ENCODE measurements at places on chromosomes 7 and 10.

GRCh38 chr10:98924526-98924925 is 311.1 kb downstream of the HPSE2 start:
- no peak for DNase-seq

DNA sequence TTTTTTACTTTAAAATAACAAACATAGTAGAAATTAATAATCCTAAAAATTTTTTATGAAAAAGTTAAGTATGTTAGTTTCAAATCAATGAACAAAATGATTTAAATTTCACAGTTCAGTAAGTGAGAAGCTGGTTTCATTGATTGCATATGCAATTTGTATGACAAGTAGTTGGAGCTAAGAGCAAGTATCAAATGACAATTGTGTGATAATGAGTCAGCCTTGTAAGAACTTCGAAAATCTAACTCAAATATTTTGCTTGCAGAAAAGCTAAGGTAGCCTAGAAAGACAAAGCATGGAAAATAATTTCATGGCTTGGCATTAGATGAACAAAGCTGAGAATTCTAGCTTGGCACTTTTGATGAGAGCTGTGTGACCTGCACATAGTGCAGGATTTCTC is 111.5 kb downstream of the HDAC9 start:
- no peak for DNase-seq

GRCh38 chr7:155998766-155999630 is 186.7 kb upstream of the SHH start:
- DNase-seq: no peak

DNA sequence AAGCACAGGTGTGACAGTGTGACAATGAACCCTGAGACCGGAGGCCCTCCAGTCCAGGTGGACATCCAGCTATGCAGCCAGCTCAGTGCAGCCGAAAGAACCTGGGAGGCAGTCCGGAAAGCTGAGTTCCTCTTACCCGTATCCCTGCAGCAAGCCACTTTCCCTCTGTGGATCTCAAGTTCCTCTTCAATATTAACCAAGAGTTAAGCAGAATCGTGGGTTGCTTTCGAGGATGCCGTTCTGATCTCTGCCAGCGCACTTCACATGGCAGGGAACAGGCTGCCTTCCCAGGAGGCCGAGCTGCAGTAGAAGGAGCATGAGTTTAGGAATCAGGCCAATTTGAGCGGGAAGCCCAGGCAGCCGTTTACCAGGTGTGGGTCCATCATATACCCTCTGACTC is 591.6 kb downstream of the SDK1 start:
- no peak for DNase-seq

DNA sequence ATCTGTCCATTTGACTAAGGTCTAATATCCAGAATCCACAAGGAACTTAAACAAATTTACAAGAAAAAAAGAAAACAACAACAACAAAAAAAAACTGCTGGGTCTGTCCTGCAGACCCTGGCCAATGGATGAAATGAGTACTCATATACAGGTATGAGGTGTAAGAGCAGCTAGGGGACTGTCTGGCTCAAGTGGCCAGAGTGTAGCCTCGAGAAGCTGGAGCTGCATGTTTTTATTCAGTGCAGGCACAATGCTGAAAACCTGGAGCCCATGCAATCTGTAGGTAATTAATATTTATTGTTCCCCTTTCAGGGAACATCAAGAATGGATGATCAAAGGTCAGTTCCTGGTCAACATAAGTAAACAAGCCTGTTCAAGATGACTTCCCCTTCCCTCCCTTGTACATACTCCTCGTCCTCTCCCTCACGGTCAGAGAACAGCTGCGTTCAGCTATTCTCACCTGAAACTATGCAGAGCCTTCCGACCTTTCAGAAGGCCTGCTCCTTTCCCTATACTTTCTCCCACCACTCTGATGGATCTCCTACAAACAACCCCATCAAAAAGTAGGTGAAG is 15.5 kb downstream of the CYP2C19 start:
- DNase-seq: no peak

GRCh38 chr10:76138906-76139305 is 707.5 kb downstream of the LRMDA start:
- DNase-seq: no peak

GRCh38 chr10:106027240-106027639 is 1137.3 kb downstream of the SORCS1 start:
- DNase-seq: no peak

DNA sequence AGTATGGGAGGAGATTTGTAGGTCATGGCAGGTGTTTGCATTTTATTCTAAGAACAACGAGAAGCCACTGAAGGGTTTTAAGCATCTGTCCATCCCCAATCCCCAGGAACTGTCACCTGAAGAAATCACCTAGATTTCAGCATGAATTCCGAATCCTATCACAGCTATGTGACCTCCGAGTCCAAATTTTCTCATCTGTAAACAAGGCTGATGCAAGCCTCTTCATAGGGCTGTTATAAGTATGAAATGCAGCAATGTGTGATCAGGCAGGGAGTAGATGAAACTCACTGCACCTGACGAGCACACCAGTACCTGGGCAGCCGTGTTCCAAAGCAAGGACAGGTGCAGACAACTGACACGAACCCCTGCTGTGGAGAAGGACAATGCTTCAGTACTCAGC is 14.0 kb downstream of the HABP2 start:
- DNase-seq: no peak

DNA sequence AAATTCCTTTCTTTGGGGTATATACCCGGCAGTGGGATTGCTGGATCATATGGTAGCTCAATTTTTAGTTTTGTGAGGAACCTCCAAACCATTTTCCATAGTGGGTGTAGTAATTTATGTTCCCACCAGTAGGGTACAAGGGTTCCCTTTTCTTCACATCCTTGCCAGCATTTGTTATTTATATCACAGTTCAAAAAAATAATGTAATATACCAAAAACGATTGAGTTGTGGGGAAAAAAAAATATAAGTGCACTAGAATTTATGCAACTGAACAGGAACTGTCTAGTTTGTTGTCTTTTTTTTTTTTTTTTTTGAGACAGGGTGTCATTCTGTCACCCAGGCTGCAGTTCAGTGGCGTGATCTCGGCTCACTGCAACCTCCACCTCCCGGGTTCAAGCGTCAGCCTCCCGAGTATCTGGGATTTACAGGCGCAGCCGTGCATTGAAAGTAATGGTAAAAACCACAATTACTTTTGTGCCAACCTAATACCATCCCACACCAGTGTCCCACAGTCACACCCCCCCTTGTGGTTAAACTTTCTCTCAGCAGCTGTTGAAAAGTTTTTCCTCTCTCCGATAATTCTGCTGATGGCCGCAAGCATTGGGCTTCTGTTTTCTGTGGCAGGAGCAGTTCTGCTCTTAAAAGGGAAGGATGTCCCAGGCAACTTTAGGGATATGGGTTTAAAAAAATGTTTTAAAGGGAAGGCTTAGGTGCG is 6.8 kb upstream of the LAT2 start:
- peak; percentile 49 for DNase-seq

DNA sequence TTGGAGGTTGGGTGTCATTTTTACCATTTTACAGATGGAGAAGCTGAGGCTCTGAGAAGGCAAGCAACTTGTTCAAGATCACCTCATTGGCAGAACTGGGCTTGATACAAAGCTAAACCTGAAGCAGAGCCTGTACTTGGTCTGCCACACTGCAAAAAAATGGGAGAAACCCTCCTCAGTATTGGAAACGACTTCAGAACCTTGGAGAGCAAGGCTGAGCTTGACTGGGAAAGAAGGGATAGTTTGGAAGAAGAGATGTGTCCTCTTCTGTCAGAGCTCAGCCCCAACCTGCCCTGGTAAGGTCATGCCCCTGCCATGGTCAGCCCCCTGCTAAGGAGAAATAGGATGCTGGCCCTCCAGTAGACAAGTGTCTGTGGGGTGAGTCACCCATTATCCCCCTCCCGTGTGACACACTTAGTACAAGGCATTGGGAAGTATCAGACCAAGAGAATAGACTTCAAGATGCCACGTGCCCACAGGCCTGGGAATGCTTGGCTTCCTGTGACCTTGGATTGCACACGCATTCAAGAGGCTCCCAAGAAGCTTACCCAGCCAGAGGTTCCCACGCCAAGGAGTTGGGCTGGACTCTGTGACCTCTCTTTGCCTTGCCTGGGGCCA is 56.2 kb upstream of the SMNDC1 start:
- DNase-seq: no peak

GRCh38 chr7:21944616-21945453 is 864 bp downstream of the CDCA7L start:
- DNase-seq: peak; percentile 25

GRCh38 chr7:13057462-13058200 is 370.2 kb downstream of the ARL4A start:
- DNase-seq: no peak

DNA sequence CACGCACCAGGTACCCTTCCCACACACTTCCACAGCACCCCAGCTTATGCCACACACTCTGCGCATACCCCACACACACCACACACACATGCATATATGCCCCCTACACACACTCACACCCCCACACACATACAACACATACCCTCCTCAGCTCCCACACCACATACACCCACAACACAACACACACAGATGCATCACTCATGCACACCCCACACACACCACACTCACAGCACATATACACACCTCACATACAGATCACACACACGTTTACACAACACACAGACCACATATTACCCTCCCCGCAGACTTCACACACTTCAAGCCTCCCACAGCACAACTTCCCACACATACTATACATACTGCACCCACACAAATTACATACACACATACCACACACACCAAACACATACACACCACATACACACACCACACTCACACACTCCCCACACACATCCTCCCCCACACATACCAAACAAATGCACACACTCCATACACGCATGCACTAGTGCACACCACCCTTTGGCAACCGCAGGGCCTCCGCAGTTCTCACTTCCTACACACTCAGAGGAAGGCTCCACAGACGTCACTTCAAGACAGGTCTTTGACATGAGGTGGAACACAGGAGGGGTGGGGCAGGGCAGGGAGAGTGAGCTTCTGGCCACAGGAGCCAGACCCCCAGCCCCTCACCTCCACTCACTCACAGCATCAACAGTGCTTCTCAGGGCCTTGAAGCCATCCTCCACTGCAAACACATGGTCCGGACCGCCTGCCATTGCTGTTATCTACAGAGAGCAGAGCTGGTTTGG is 18.5 kb upstream of the ANTXRL start:
- DNase-seq: no peak

DNA sequence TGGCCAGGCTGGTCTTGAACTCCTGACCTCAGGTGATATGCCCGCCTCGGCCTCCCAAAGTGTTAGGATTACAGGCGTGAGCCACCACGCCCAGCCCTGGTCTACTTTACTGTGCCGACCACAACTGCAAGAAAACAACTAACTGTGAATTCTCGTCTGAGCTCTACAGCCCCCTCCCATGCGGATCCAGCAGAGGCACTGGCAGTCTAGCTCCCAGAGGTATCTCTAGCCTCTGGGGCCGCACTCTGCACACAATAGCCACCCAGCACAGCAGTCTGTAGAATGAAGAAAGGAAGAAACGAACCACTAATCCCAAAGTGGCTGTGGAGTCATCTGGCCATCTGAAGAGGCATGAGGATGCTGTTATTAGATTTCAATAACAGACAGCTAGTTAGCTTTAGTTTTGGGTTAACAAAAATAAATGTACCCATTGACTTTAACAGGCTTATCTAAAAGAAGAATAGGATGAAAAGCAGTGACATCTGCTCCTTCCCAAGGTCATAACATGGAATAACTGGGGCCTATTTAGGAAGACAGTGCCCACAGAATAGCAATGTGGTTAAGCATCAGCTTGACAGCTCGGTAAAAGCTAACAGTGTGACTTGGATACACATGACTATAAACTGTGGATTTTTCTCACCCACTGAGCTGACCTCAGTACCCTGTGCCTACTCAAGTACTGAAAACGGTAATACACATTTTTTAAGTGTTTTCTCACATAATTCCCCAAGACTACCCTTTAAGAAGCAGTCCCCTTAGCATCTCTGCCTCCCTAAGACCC is 131.9 kb downstream of the TNS3 start:
- DNase-seq: no peak

DNA sequence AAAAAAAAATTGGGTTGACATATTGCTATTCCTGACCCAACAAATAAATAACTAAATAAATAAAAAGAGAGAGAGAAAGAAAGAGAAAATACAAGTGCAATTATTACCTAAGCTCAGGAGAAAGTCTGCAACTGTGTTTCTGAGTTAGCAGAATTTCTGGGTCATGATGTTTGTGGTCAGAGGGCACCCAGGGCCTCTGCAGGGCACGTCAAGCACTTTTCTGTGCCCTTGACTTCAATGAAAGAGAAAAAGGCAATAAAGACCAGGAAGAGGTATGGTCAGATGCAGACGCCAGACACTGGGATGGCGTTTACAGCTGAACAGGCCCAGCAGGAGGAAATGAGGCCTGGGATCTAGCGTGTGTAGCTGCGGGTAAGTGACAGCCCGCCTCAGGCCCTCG is 160.9 kb upstream of the GDF10 start:
- DNase-seq: no peak

GRCh38 chr7:151482883-151483710 is 36.6 kb downstream of the RHEB start:
- DNase-seq: no peak

DNA sequence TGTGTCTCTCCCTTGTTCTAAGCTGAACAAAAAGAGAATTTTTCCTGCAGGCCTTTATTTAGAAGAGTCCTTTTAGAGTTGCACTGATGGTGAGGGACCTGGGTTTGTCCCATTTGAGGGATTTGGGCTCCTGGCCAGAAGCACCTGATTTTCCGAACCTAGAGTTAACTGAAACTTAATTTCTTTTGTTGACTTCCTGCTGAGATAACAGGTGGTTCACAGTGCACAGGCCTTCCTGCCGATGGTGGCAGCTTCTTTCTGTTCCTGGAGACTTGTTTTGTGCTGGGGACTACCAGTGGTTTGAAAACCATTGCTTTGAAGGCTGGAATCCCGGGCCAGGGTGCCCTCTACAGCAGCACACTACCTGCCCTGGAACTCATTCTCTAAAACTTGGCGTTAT is 99.2 kb downstream of the SUGCT start:
- no peak for DNase-seq

GRCh38 chr7:99733448-99733847 is 1.5 kb downstream of the CYP3A7 start:
- peak; percentile 62 for DNase-seq

- no peak for DNase-seq
Measured at GRCh38 chr7:47973739-47974138, 5.7 kb downstream of the HUS1 start.

GRCh38 chr10:101221963-101222531 is 7.2 kb downstream of the LBX1 start:
- DNase-seq: no peak

GRCh38 chr7:131218727-131219128 is 108.9 kb upstream of the MKLN1 start:
- no peak for DNase-seq

- DNase-seq: no peak
Measured at GRCh38 chr7:16940776-16941175, 59.0 kb upstream of the AGR3 start.
